ENCODE measurements at places on chromosomes 5 and 9.

DNA sequence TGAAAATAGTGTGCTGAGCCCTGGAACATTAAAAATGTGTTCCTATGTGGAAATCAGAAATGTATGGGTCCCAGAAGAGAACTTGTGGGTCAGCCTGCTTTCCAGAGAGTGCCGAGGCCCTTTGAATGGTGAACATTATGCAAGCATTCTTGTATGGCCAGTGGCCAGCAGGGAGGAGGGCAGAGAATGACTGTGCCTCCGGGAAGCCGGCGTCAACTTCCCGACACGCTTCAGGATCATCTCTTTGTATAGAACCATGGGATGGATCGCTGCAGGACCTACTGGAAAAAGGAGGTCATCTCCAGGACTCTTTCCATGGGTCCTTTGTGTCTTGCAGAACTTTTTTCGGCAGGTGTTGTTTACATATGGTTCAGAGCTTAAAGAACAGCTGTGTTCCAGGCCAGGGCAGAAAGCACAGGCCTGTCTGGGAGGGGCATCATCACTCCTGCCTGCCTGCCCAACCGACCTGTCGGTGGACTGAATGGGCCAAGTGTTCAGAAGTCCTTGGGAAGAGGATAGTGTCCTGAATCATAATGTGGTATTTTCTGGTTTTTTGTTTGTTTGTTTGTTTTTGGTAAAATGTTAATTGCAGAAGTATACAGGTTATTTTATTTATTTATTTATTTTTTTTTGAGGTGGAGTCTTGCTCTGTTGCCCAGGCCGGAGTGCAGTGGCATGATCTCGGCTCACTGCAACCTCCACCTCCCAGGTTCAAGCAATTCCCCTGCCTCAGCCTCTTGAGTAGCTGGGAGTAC is 9.0 kb downstream of the PRRC2B start:
- peak; percentile 80 for DNase-seq

DNA sequence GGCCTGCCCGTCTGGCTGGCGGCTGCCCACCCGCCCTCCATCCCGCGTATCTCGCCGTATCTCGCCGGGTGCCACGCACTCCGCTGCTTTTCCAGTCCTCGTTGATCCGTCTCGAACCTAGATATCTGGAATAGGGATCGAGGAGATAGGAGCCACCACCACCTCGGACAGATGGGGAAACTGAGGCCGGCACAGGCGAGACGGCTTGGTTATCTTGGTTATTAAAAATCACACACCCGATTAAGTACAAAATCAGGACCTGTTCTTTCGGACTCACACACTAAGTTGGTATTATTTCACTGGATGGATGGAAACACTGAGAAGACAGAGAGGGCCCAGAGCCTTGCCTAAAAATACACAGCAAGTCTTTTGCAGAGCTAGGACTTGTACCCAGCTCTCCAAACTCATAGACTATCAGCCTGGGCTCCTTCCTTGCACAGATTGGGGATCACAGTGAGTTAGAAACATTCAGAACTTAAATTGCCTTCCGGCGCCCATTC is 678 bp downstream of the SLC26A2 start:
- no peak for DNase-seq

DNA sequence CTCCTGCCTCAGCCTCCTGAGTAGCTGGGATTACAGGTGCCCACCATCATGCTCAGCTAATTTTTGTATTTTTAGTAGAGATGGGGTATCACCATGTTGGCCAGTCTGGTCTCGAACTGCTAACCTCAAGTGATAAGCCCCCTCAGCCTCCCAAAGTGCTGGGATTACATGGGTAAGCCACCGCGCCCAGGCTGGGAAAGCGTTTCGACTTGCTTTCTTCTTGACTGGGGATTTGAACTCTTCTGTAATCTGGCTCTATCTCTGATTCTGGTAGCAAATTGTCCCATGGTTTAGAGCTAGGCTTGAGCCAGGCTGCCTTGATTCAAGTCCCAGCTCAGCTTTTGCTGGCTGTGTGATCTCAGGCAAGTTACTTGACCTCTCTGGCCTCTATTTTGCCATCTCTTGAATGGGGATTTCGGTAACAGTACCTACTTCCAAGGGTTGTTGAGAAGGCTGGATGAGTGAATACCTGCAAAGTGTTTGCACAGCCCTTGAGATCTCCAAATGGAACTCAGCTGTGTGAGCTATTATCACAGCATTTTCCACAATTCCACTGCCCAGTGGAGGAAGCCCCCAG is 20.5 kb upstream of the MVB12B start:
- DNase-seq = no peak

GRCh38 chr9:106075236-106075959 is 381.1 kb downstream of the TMEM38B start:
- no peak for DNase-seq

DNA sequence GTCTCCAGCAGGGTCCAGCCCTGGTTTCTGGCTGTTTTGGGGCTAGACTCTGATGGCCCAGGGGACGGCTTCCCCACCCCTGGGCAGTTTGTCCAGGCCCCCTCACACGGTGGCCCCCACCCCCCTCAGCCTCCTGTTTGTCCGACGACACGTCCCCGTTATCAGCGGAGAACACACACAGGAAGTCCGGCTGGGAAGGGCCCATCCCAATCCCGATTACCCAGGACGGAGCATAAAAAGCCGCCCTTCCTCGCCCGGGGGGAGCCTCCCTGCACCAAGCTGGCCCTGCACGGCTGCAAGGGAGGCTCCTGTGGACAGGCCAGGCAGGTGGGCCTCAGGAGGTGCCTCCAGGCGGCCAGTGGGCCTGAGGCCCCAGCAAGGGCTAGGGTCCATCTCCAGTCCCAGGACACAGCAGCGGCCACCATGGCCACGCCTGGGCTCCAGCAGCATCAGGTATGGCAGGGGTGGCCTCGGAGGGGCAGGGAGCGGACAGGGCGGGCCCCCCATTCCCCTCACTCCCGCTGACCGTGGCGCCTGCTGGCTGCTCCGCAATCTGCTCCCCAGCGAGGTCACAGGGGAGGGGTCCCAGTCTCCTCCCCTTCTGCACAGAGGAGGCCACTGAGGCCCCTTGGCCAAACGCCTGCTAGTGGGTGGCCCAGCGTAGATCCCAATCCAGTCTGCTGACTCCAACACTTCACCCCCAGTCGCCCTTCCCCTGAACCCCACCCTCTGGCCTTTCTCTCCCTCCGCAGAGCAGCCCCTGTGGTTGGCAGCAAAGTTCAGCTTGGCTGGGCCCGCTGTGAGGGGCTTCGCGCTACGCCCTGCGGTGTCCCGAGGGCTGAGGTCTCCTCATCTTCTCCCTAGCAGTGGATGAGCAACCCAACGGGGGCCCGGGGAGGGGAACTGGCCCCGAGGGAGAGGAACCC is at the start of gene EGFL7:
Gene EGFL7 (plus strand): TSS at position 261 of the 926 bp plus-strand sequence. CDS start 5,367 bp downstream, outside the sequence.
- DNase-seq = no peak

DNA sequence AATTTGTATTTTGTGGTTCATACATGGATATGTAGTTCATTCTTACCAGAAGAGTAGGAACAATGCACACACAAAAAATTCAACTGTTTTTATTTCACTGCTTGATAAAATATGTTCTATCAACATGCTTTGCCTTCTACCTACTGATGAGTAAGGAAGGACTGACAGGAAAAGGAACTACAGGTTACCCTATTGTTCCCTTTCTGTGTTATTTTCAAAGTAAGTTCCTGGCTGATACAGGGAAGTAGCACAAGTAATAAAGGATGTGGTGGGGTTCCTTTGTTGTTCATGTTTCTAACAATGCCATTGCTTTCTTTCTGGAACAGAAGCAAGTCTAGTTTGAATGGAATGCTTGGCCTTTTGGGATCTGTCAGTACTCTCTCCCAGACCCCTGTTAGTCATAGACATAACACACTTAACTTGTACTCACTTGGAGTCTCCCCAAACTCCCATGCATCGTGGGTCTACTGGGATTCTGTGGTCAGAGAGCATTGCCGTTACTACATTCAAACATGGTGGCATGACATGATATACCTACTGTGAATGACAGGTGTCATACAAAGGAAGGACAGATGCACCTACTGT is 20.2 kb upstream of the ALDOB start:
- DNase-seq = no peak

DNA sequence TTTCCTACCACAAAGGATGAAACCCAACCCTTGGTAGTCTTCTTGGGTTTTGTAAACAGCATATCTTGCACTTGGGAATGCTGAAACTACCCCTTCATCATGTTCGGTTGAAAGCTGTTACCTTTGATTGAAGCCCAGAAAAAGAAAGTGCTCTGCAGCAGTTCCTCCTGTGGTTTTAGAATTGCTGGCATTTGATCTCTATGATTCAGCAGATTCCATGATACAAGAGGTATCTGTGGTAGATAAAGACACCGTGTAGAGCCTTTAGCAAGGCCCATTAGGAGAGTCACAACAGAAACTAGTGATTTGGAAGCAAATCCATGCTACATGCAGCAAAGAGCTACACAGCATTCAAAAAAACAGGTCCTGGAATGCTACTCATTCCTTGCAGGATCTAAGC is 557.0 kb downstream of the TLE1 start:
- no peak for DNase-seq

- DNase-seq = no peak
These were observed 100.6 kb upstream of the TARS1 start for GRCh38 chr5:33340195-33340594.

GRCh38 chr9:87796196-87796595 is 70.3 kb downstream of the CTSL start:
- DNase-seq = no peak

GRCh38 chr5:60492958-60493357 is 207.0 kb downstream of the DEPDC1B start:
- no peak for DNase-seq
